Tongue (tissue), 3 donors: ENCODE measurements at places on chromosomes 4 and X.
A peak's percentile ranks its signal among the peaks of the same experiment; 100 is the strongest.

- DNase-seq = peak; percentile 10
Observed at GRCh38 chr4:172379834-172380233, 566.6 kb downstream of the GALNTL6 start.

- no peak for DNase-seq
Observed at GRCh38 chr4:53852343-53852742, 212.1 kb downstream of the CHIC2 start.

- DNase-seq = no peak
Observed at GRCh38 chrX:11328134-11328533, 34.9 kb downstream of the AMELX start.

DNA sequence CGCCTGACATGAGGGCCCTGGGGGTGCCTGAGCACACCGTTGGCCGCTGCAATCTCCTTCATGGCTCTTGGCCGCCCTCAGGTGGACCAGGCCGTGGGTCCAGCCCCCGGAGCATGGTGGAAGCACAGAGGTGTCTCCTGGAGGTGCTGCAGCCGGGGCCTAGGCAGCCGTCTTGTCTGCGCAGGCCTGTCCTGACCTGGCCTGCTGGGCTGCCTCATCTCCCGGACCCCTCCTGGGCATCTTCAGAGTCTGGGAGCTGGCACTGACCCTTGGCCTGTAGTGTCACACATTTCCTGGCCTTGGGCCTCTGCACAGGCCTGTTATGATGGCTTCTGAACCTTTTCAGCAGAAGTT is 20.9 kb downstream of the UVSSA start:
- no peak for DNase-seq
